ENCODE measurements at places on chromosomes 16 and 17.

- no peak for DNase-seq
Measured at GRCh38 chr17:77311371-77311981, 170.7 kb downstream of the SEC14L1 start.

DNA sequence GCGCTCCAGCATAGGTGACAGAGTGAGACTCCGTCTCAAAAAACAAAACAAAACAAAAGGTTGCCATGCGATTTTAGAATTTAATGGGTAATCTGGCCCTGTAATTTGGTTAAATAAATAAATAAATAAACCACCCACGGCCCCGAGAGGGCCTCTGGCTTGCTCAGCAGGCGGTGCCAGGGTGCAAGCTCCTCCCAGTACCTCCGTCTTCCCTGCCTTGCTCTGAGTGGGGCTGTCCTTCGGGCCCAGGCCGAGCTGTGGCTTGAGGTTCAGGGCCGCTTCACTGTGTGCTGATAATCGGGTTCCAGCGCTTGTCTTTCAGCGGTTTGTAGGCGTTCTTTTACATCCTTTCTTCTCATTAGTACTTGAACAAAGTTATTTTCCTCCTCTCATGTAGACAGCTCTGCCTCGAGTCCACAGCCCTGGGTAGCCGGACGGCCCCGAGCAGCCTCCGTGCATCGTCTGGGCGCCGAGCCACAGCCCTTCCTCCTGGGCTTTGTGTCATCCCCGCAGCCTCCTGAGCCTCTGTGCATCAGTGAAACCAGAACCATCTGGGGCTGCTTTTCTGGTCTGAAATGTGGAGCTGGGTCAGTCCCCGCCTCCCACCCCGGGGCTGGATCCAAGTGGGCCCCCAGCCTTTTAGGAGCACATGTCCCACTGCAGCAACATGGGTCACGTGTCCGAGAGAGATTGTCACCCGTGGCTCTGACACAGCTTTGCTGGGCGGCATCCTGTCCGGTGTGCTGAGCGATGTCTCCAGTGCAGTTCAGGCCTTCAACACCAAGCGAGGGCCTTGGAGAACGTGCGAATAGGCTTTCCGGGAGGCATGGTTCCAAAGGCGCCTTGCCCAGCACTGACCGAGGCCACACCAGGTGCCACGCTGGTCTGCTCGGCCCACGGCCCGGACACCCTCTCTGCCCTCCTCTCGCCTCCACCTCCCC lies 157.4 kb upstream of the CHMP6 start:
- no peak for DNase-seq

DNA sequence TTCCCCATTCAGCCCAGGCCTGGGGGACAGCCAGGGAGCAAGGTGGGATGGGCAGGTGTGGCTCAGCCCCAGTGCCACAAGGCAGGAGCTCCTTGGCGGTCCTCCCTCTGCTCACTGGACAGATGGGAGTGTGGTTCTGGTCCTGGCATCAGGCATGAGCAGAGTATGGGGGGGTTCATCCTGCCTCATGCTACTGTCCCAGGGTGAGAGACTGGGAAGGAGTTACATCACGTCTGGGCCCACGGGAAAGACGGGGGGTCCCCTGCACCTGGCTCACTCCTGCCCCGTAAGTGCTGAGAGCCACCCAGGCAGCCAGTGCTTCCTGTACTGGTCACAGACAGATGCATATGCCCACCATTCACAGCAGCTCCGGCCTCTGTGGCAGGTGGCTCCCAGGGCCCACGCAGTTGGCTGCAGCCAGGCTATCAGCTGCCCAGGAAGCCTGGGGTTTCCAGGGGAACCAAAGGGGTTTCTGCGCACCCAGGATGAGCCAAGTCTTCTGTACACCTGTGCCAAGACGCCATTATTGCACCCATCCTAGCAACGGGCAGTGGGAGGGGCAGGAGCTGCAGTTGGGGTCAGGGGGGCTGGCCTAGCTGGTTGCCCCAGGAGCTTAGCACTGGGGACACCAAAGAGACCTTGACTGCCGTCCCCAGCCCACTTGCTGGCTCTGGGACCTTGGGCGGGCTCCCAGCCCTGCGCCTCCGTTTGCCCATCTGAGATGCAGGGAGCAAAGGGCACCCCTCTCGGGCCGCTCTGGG lies 1.9 kb downstream of the BAIAP3 start:
- no peak for DNase-seq

GRCh38 chr17:63722403-63722802 lies 19.2 kb downstream of the STRADA start:
- no peak for DNase-seq

DNA sequence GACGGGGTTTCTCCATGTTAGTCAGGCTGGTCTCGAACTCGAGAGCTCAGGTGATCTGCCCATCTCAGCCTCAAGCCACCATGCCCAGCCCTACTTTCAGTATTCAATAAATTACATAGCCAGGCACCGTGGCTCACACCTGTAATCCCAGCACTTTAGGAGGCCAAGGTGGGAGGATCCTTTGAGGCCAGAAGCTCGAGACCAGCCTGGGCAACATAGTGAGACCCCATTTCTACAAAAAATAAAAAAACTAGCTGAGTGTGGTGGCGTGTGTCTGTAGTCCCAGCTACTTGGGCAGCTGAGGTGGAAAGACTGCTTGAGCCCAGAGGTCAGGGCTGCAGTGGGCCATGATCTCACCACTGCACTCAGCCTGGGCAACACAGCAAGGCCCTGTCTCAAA lies 8.2 kb downstream of the MIEN1 start:
- no peak for DNase-seq

DNA sequence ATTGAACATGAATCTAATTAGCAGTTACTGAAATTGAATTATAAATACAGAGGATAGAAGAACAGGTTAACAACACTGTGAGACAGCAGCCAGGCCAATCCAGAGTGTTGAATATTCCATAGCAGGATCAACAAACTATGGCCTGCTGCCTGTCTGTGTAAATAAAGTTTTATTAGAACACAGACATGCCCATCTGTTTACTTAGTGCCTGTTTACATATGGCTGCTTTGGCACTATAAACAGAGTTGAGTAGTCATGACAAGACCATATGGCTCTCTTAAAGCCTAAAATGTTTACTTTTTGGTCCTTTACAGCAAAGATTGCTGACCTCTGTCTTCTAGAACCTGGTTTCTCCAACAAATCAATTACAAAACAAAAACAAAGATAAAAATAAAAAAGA lies 115.4 kb upstream of the CDC42EP4 start:
- DNase-seq: peak; percentile 22

- DNase-seq: no peak
Measured at GRCh38 chr17:79979221-79979741, 56.4 kb downstream of the TBC1D16 start.

GRCh38 chr17:48997103-48997826 lies at the start of gene IGF2BP1:
TSS of gene IGF2BP1 (plus strand) at chr17:48997385. CDS start at chr17:48997746, 361 bp downstream.
- DNase-seq: peak; percentile 67

DNA sequence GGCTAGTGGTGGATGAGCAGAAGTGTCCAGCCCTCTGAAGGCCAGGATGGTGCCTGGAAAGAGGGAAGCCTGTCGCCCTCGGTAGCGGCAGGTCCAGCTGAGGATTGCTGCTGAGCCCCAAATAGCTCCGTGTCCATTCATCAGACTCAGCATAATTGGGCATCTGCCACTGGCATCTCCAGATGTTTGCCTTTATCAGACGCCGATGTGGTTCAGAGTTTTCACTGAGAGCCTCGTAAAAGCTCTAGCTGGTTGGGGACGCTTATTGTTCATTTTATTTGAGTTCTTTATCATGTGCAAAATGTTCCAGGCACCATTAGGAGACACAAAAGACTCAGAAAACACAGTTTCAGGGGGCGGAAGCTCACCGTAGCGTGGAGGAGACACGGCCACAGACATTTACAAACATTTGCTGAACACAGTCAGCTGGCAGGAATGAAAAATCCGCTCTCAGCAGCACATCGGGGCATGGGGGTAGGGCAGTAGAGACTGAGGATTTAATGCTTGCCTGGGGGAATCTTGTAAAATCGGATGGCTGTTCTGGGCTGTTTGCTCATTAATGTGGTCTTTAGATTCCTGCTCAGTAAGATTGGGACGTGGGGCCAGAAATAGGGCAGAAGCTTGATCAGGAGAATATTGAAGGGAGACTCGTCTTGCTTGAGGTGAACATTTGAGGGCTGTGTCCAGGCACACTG lies 41.7 kb downstream of the SMPD3 start:
- DNase-seq: no peak

GRCh38 chr16:75580-76501 lies 2.2 kb upstream of the MPG start:
- DNase-seq: no peak

DNA sequence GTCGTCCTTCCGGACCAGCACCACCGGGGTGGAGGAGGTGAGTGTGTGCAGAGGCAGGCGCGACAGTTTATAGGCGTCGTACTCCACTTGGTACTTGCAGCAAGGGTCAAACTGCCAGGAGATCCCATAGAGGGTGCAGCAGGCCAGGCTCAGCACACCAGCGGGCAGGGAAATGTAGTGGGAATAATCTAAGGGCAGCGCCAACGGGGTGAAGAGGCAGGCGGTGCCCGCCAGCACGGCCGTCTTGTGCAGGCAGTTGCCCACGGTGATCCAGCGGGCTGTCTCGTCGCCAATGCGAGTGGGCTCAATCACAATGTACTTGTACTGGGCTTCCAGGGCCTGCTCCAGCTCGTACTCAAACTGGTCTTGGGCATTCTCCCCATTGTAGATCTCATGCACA lies 15.6 kb downstream of the TMEM11 start:
- DNase-seq: no peak
